ENCODE measurements at places on chromosomes 4 and X. TPM values are rescaled to one million over a fixed set of nuclear protein-coding genes. Genes with fewer than 3 reads are reported as not detected.

Gene FAT1
- total RNA-seq: 130 TPM

Gene STBD1
- 0.47 TPM for total RNA-seq

Gene UGT2A1
- not detected for total RNA-seq

Gene KLB
- total RNA-seq: not detected

Gene SPANXA1
- total RNA-seq: not detected

Gene SLITRK4
- total RNA-seq: 2.0 TPM

Gene INTU
- 18.5 TPM for total RNA-seq

Gene CXorf65
- total RNA-seq: not detected

Gene PRSS48
- not detected for total RNA-seq

Gene FREM3
- not detected for total RNA-seq

Gene KCTD8
- not detected for total RNA-seq

Gene COL4A5
- total RNA-seq: 96.9 TPM

Gene MEPE
- not detected for total RNA-seq

Gene DCAF8L2
- not detected for total RNA-seq

Gene EXOC1L
- not detected for total RNA-seq

Gene GAGE13
- not detected for total RNA-seq

Gene ARHGAP24
- total RNA-seq: 1.5 TPM

Gene TEX13C
- total RNA-seq: not detected

Gene HSFX4
- total RNA-seq: not detected

Gene S100P
- not detected for total RNA-seq

Gene FGA
- not detected for total RNA-seq

Gene TEX11
- not detected for total RNA-seq

Data from neural crest cell (in vitro differentiated cells).